ENCODE measurements at places on chromosomes 12 and 14. TPM values are rescaled to one million over a fixed set of nuclear protein-coding genes. Genes with fewer than 3 reads are reported as not detected.
A peak's percentile ranks its signal among the peaks of the same experiment; 100 is the strongest.

DNA sequence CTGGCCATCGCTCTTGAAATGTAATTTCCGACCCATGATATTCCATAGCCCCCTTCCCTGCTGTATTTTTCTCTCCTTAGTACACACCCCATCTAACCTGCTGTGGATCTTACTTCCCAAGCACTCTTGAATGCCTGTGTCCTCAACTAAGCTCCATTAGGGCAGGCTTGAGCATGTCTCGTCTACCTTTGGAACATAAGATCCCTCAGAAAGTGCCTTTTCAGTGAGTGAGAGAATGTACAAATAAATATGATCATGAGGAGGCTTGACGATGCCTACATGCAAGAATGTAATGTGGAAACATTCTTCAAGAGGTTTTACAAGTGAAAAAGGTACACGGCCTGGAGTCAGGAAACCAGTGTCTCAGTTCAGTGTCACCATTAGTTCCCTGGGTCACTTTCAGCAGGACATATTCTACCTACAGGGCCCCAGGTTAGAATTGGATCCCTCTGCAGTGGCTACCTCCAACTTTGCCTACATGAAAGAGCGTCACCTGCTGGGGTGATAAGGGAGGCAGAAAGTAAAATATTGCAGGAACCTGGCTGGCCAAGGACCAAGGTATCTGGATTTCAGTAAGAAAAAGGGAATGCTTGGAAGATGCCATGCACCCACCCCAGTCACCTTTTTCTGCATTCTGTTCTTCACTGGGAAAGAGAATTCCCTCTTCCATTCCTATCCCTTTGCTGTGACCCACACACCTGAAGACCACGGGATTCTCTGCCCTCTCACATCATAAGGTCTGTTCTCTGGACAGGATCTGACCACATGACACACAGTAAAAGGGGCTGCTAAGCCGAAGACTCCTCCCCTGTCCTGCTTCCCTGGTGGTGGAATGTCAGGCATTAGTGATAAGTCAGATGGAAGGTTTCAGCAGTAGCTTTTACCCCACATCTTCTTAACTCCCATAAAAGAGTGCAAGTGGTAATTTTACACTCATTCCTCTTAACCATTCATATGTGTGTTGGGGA lies 24.6 kb upstream of the SERPINA1 start:
- DNase-seq = no peak

- no peak for DNase-seq
Measured at GRCh38 chr12:65500091-65500900, 221.8 kb downstream of the MSRB3 start.

GRCh38 chr12:103493199-103493598 lies 2.6 kb downstream of the C12orf42 start:
- no peak for DNase-seq

GRCh38 chr12:112611908-112612307 lies 179.6 kb upstream of the RPH3A start:
- no peak for DNase-seq

DNA sequence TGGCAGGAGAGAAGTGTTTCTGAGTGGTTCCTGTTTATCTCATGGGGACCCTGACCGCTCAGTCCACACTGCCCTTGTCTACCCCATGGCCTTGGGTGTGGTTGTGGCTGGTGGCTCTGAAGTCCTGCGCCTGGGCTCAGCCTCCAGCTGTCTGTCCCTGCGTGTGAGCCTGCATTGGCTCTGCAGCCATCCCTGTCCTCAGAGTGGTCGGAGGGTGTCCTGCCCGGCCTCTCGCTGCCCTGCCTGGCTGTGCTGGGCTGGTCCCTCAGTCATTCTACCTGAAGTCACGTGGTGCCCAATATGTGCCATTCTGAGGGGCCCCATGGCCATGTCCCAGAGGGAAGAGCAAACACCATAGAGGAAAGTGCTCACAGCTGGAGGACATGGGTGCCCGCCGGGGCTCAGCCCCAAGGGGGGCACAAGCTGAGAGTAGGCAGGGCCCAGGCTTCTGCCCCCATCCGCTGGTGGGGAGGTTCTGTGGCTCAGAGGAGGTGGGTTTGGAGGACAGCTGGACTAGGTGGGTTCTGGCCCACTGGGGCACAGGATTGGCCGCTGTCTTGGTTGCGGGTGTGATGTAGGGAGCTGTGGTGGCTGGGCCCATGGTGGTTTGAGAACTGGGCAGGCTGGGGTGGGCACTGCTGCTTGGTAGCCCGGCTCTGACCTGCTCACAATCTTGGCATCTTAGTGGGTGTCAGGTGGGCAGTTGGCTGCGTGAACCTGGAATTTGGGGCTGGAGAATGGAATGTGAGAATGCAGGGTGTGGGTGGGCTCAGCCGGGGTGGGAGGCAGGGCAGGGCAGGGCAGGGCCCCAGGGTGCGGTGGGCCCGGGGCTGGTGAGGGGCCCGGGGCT lies 11.6 kb downstream of the TEDC1 start:
- no peak for DNase-seq

DNA sequence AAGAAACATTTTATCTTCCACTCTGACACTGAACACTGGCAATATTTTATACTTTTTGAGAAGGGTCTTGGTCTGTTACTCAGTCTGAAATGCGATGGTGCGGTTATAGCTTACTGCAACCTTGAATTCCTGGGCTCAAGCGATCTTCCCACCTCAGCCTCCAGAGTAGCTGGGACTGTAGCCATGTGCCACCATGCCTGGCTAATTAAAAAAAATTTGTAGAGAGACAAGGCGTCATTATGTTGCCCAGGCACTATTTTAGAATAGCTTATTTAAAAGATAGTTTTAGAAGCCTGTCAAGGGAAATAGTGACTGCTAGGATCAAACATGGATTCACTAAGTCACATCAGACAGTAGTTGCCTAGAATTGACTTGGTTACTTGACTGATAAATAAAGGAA lies 5.9 kb downstream of the ERC1 start:
- DNase-seq = no peak

DNA sequence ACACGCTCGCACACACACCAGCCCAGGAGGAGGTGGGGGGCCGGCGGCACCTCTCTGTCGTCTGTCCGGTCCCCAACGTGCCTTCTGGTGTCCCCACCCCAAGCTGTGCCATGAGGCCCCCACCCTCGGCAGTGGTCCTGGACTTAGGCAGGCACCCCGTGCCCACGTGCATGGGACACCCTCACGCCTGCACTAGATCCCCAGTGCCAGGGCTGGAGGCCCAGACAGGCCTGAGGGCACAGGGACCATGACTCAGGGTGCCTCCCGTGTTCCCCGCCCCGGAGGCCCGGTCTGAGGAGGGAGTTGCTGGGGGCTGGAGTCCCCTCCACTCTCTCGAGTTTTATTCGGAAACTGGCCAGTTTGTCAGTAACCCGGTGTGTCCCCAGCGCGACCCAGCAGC lies 38.8 kb downstream of the LRCOL1 start:
- no peak for DNase-seq

DNA sequence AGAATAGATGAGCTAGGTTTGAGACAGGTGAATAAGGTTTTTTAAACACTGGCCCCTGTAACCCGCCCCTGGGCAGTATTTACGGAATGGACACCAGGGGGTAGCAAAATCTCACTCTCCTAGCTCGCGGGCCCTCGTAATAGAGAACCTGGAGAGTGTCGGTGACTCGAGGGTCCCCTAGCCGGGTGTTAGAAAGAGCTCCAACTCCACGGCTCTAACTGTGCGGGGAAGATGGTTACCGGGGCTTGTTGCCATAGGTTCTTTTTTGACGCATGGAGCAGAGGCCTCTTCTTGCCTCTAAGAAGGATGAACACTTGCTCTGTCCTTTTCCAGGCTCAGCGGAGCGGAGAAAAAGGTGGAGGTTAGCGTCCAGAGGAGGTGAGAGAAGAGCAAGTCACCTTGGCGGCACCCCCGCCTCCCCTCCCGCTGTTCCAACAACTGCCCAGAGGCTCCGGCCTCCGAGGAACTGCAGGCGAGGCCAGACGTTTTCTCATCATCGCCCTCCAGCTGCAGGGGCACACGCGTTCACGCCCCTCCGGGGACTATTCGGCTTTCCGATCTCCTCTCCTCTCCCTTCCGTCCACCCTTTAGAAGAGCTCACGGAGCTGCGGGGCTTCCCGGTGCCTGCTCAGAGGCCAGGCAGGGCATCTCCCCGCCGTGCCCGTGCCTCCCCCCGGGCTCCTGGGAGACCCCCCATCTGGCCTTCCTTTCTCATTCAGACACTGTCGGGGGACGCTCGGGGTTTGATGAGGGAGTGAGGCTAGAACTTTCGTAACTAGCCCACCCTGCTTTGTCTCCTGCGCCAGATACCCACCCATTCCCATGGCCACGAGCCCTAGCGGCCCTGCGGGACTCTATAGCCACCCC lies 1.4 kb upstream of the ARHGEF40 start:
- DNase-seq = peak; percentile 68

GRCh38 chr14:78329371-78329770 lies 159.2 kb downstream of the NRXN3 start:
- DNase-seq = no peak

DNA sequence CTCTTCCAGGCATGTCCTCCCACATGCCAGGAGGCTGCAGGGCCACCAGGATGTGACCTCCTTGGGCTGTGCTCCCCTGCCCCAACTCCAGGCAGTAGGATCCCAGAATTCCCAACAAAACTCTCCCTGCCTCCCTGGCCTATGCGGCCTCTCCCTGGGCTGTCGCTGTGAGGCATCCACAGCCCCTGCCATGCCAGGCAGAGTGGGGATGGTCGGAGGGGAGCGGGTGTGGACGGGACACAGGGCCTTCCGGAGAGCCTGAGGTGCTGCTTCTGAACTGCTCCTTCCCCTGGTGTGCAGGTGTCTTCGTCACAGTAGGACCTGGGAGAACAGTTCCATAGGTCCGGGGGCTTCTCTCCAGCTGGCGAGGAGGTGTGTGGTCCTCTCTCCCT lies 18.3 kb downstream of the GPR132 start:
- no peak for DNase-seq

DNA sequence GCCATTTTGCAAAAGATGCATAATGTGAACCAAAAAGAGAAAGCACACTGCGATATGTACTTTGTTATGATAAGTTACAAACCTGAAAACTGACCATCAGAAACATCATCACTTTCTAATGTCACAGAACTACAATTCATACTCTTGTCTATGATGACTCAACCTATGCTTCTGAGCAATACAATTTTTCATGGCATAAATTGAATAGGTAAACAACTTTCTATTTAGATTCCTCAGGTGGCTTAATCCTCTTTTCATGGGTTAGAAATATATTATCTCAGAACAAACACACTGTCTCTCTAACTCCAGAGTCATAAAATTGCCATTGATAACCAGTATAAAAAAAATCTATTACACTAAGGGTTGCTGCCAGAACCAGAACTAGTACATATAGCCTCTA lies 1715.0 kb upstream of the FLRT2 start:
- no peak for DNase-seq

DNA sequence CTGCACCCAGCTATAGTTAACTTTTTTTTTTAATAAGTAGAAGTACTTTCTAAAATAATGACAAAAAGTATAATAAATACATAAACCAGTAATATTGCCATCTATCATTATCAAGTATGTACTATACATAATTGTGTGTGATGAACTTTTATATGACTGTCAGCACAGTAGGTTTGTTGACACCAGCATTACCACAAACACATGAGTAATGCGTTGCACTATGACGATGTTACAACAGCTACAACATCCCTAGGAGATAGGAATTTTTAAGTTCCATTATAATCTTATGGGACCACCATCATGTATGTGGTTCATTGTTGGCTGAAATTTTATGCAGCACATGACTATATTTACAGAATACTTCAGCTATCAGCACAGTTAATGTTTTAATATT lies 62.9 kb upstream of the VSX2 start:
- no peak for DNase-seq

DNA sequence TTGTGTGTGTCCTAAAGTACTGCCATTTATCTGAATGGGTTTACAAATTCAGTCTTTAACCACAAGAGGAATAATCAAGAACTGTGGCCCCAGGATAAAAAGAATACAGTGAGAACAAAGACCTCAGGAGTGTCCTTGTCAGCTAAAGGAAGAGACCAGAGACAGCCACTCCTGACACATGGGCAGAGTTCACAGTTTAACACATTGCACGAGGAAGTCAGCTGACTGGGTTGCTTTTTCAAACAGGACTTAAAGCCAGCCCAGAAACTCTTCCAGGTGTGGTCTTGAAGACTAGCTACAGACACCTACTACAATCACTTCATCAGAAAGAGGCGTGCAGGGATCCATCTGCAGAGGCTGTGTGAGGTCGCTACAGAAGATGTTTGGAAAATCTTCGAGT lies 42.8 kb downstream of the GNS start:
- DNase-seq = no peak

Gene TSPAN19
- not detected for polyA plus RNA-seq

Gene VWF
- polyA plus RNA-seq = not detected

All from K562 (cell line).